ENCODE measurements at places on chromosomes 4 and X.

- DNase-seq, result no peak
Measured at GRCh38 chr4:4990329-4990728, 28.9 kb downstream of the CYTL1 start.

DNA sequence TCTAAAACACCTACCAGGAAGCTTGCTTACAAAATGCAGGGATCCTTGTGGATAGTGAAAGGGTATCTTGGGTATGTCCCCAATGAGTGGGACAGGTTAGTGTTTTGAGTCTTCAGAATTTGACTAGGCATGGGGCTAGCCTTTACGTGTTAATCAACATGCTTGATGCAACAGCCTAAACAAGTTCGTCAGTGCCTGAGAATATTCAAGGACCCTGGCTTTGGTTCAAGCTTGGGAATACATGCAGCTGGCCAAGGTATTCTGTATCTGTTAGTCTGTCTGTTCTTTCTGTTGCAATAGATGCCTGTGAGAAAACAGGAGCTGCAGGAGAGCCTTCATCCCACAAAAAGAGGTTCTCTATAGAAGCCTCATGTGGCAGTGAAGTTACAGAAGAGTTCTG lies 149.5 kb downstream of the CCNG2 start:
- no peak for DNase-seq

- DNase-seq, result no peak
Measured at GRCh38 chr4:180164799-180165198, 2078.4 kb upstream of the TENM3 start.

DNA sequence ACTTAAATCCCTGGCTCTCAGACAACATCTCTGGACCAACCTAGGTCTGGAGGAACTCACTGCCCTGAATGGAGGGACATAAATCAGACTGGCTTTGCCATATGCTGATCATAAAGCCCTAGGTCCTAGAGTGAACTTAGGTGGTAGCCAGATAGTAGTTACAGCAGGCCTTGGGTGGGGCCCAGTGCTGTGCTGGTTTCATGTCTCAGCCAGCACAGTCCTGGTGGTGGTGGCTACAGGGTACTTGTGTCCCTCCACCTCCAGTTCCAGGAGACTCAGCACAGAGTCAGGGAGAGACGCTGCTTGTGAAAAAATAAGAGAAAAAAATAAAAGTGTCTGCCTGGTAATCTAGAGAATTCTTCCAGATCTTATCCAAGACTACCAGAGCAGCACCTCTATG lies 40.3 kb downstream of the GSX2 start:
- no peak for DNase-seq

GRCh38 chr4:134382478-134383227 lies 181.1 kb upstream of the PABPC4L start:
- no peak for DNase-seq

GRCh38 chr4:7524064-7524682 lies 89.4 kb upstream of the PSAPL1 start:
- no peak for DNase-seq

GRCh38 chr4:7295197-7295910 lies 103.0 kb downstream of the SORCS2 start:
- DNase-seq, result no peak
